ENCODE measurements at places on chromosomes 12 and 14.

DNA sequence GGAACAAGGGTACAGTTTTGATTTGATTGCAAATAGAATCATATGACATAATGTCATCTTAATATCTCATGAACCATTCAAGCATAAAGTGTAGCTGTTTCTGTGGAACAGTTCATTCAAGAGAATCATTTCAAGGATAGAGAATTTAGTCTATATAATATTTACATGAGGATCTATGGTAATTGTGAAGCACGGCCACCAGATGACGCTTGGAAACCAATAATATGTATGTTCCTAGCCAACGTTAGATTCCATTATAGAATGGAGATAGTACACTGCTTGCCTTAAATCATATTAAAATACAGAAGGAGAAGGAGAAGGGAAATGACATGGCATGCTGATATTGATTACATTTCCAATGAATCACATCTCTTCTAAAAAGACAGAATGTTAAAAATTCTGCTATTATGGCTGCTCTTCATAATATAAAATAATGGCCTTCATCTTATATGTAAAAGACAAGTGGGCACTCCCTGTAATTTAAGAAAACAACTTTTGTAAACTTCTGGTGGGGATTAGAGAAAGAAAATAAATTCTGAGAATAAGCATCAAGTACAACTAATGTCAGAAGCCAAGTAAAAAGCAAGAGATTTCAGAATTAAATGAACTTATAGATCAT, 351.0 kb downstream of the NAV3 start:
- no peak for DNase-seq

DNA sequence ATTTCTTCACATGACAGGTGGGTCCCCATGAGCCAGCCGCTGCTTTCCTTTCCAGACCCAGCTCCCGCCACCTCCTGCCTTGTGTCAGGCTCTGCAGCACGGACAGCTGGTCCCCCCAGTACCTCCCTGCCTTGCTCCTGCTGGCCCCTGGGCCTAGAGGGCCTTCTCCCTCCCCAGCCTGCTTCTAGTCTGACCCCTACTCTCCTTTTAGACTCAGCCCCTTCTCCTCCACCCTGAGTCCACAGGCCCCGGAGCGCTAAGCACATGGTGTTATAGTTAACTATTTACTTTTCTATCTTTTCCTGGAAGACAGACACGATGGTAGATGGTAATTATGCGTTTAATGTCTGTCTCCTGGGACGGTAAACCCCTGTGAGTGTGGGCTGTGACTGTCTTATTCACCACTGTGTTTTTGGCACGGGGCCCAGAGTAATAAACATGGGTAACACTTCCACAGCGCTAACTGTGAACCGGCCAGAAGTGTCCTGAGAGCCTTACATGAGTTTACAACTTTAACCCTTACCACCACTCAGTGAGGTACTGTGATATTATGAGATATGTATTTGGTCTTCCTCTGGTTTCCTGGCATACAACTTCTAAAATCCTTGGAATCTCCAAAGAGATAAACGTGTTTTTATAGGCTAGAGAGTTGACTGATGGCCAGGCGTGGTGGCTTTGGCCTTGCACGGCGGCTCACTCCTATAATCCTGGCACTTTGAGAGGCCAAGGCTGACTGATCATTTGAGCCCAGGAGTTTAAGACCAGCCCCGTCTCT, 41.2 kb downstream of the DGLUCY start:
- peak; percentile 40 for DNase-seq

- no peak for DNase-seq
Observed at GRCh38 chr14:33408291-33408690, 469.6 kb downstream of the NPAS3 start.

DNA sequence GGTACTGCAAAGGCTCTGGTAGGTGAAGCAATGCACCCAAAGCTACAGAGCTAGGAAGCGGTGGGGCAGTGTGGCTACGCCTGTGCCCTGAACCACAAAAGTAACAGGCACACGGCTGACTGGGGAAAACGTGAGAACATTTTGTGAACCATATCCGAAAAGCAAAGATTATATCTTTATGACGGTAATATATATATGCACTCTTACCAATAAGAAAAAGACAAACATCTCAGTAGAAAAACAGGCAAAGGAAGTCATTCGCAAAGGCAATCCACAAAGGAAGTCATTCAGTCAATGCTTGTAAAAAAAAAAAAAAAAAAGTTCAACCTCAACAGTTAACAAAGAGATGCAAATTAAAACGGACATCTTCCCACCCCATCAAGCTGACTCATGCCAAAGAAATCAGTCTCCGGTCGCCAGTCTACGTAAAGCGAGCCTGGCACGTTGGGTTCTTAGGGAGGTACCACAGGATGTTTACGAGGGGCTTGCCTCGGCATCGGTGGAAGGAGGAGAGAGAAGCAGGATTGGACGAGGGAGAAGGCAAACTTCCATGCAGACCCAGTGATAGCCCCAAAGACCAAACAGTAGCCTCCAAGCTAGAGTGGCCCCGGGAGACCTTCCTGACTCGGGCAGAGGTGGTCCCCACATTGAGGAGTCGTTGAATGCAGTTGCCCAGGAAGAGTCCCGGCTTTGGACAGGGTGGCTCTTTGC, 39.4 kb upstream of the PPP2R5C start:
- DNase-seq, result peak; percentile 88

GRCh38 chr12:4450551-4451112, 5.0 kb upstream of the FGF6 start:
- no peak for DNase-seq

DNA sequence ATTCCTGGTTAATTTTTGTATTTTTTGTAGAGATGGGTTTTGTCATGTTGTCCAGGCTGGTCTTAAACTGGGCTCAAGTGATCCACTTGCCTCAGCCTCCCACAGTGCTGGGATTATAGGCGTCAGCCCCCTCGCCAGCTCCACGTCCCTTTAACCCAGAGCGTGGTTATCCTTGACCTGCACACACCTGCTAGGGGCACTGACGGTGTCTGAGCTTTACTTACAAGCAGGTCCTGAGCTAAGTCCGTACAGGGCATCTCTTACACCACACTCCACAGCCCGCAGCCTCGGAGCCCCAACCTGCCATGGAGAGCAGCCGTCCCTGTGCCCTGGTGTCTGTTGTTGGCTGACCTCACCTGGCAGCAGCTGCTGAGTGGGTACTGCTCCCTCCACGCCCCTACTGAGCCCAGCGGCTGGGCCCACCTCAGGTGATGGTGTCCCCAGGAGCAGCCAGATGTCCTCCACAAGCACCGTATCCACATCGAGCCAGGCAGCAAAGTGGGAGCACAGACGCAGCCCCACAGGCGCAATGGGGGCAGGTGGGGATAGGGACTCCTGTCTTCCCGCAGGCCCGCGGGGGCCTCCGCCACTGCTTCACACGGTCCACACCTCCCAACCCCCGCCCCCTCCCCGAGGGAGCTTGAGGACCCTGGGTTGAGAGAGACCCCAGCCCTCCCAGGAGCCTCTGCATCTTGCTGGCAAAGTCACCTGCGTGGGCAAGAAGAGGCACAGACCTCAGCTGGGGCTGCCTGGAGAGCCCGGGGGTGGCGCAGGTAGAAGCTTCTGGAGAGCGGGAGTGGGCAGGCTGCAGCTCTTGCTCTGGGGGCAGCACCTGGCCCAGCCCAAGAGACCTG, 325.4 kb upstream of the SFSWAP start:
- DNase-seq, result no peak

GRCh38 chr12:94208622-94208966, 60.2 kb downstream of the PLXNC1 start:
- no peak for DNase-seq

GRCh38 chr12:44381341-44381740, 494.8 kb downstream of the NELL2 start:
- DNase-seq, result no peak

DNA sequence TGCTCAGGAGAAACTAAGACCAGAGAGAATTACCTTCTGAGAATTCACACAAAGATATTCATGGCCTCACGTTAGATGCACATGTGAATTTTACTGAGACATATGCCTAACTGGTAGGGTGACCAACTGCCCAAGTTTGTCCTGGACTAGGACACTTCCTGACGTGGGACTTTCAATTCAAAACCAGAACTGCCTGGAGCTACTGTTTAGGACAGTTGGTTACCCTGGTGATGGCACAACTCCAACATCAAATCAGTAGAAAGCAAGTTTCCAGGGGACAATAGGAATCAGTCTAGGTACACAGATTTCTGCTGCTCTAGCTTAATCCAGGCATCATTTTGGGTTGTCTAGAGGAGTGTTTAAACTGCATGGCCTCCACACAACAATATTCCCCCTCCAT, 178.7 kb downstream of the GXYLT1 start:
- DNase-seq, result no peak

DNA sequence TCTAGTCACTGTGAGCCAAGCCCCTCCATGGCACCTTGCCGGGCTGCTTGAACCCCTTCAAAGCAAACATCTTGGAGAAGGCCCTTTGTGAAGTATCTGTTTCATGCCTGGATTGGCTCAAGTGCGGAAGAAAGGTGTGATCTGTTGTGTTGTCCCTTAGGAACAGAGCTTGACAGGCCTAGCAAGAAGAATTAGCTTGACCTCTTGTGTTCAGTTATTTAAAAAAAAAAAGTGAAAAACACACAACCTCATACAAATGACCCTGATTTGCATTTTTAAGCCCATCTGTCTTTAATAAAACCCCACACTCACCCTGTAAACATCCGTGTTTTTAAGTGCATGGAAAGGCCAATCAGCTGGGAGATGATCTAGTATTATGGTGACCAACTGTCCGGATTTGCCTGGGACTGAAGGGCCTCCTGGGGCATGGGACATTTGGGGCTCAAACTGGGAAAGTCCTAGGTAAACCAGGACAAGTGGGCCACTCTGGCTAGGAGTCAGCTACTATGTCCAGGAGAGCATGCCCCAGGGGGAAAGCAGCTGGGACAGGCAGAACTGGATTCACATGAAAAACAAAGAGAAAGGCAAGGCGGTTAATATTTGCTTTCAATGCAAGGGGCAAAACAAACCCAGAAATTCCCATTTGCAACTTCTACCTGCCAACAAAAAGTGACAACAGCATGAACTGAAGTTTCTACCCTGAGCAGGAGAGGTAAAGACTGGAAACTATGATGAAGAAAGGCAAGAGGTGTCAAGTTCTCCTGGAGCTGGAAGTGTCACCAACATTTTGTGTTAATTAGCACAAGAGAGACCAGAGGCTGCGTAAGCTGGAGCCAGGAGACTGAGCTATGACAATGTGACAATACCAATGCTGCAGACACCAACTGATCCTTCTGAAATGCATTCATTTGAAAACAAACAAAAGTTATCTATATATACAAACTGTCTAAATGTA, 78.6 kb downstream of the CLMN start:
- no peak for DNase-seq

DNA sequence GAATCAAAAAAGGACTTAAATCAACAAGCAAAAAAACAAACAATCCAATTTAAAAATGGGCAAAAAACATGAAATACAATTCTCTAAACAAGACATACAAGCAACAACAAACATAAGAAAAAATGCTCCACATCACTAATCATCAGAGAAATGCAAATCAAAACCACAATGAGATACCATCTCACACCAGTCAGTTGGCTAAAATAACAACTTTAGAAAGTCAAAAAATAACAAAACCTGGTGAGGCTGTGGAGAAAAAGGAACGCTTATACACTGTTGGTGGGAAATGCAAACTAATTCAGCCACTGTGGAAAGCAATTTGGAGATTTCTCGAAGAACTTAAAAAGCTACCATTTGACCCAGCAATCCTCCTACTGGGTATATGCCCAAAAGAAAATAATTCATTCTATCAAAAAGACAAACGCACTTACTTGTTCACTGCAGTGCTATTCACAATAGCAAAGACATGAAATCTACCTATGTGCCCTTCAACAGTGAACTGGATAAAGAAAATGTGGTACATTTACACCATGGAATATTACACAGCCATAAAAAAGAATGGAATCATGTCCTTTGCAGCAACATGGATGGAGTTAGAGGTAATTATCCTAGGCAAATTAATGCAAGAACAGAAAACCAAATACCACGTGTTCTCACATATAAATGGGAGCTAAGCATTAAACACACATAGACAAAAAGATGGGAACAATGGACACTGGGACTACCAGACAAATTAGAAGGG, 26.9 kb downstream of the PRKD1 start:
- DNase-seq, result no peak

DNA sequence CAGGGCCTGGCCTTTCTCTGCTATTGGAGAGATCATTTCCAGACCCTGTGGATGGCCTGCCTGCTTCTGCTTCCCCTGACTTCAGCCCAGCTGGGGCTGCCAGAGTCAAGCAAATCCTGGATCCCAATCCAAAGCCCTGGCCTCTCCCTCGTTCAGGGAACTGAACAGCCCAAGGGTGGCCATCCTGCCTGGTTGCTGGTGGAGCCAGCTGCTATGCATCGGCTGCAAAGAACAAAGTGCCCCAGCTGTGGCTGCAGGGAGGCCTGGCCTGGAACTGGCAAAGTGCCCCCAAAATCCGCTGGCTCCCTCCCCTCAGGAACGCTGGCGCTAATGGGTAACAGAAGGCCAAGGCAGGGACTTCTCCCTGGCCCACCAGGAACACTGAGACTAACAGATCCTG, 56.4 kb downstream of the LRRC74A start:
- DNase-seq, result no peak

DNA sequence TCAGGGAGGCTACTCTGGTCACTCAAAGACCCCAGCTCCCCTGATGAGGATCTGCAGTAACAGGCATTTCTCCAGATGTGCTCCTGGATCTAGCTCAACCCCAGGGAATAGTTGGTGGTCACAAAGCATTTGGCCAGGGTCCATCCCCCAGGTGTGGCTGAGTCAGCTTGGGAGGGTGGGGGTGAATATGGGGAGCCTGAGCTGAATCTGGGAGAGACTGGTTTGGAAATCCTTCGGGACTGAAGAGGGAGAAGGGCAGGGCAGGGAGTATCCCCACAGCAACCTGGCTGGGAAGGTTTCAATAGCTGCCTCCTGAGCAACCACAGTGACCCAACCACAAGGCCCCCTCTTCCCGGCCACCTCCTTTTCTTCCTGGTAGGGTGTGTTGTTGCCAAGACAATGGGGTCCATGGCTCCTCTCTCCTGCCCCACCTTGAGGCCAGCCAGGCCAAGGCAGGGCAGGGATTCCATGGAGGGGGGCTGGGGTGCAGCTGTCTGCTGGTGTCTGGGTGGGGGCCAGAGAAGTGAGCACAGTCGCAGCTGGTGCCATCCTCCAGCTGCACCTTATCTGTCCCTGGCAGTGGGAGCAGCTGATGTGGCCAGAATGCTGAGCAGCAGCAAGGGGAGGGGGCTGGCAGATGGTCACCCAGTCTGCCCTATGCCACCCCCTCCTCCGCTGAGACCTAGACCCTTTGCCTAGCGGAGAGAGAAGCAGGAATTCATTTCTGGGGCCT, 5.5 kb downstream of the ASIC1 start:
- no peak for DNase-seq

DNA sequence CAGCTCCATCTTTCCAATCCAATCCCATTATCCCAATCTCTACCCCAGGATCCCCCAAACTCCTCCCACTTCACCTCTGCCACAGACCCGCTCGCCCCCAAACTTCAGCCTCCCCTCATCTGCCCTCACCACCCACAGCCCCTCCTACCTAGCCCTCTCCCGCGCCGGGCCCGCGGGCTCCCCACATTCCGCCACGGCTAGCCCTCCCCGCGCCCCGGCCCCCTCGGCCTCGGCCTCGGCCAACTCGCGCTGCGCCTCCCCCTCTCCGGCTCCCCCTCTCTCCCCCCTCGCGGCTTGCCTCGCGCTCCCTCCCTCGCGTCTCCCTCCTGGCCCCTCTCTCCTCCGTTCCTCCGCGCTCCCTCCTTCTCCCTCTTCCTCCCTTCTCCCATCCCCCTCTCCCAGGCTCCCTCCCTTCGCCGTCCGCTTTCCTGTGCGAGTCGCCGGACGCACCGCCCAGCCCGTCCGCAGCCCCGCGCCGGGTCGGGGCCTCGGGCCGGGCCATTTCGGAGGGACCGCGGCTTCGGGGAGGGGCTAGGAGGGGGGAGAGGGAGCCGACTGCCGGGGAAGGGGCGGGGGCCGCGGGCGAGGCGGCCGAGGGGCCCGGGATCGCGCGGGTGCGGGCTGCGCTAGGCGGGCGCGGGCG, at the start of gene ATN1:
Gene ATN1 (plus strand): TSS at position 581 of the 643 bp plus-strand sequence. CDS start 6,043 bp downstream, outside the sequence.
- peak; percentile 46 for DNase-seq

All from HFFc6 (cell line).